GM12892 (cell line): ENCODE measurements at places on chromosomes 16 and 17.

GRCh38 chr17:37490022-37490587 lies 414 bp downstream of the DUSP14 start:
- peak; percentile 53 for DNase-seq

GRCh38 chr17:3678095-3678820 lies 9.6 kb downstream of the EMC6 start:
- no peak for DNase-seq

- DNase-seq: peak; percentile 85
These were observed at the start of gene SPAG9 for GRCh38 chr17:51120739-51121619. TSS of gene SPAG9 (minus strand) at chr17:51120868. CDS start at chr17:51120656, 212 bp downstream.

GRCh38 chr17:12928736-12929135 lies 89.1 kb downstream of the ELAC2 start:
- DNase-seq: no peak

GRCh38 chr16:70694088-70694867 lies 8.4 kb upstream of the MTSS2 start:
- DNase-seq: no peak

GRCh38 chr16:69727916-69728270 lies 1.5 kb upstream of the NQO1 start:
- no peak for DNase-seq

GRCh38 chr16:46884513-46885293 lies 541 bp downstream of the GPT2 start:
- DNase-seq: no peak

- no peak for DNase-seq
These were observed 67.7 kb downstream of the RBFOX1 start for GRCh38 chr16:7400117-7400890.

GRCh38 chr17:56274491-56274890 lies 121.2 kb downstream of the ANKFN1 start:
- no peak for DNase-seq

DNA sequence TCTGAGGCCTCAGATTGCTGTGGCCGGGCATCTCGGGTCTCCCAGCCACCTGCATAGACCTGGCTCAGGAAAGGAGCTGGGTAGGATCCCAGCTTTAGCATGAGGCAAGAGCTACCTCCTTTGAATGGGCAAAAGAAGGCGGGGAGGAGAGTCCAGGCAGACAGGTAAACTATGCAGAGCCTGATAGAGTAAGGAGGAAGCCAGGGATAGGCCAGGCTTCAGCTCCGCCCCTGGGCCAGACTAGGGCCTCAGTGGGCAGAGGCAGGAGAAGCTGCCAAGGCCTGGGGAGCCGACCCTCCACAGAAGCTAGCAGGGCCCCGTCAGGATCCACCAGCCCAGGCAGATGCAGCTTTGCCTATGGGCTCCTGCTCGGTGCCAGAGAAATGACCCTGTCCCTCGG lies 22.6 kb upstream of the UBE2G1 start:
- DNase-seq: no peak

- DNase-seq: no peak
These were observed 20.7 kb downstream of the SPNS2 start for GRCh38 chr17:4519361-4519788.

DNA sequence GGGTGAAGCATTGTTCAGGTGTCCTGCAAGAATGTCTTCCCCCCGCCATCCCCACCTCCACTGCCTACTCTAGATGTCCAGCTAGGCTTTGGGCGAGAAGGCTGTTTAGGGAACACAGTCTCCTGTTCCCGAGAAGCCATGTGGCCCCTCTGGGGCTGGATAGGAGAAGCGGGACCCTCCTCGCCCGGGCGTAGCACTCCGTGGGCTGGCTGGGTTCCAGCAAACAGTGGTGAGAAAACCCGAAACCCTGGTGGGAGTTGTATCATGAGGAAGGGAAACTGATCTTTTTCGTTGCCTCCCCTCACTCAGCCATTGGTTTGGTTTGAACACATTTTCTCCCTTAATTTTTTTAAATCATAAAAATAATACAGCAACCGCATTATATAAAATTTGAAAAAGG lies 56.6 kb downstream of the IRF8 start:
- no peak for DNase-seq

DNA sequence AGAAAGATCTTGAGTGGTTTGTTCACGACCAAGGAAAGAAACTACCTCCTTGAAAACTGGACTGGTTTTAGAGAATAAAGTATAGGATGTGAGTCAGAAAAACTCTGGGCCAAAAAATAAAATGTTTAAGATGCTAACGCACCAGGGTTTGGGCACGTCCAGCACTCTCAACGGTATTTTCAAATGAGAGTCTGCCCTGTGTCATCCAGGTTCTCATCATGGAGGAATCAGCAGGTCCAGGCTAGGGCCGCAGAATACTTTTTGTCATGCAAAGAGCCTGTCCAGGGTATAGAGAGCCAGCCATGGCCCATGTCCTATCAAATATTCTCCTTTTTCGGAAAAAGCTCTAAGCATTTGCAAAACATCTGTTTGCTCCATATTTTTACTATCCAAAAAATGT lies 2.4 kb downstream of the NXN start:
- DNase-seq: no peak

DNA sequence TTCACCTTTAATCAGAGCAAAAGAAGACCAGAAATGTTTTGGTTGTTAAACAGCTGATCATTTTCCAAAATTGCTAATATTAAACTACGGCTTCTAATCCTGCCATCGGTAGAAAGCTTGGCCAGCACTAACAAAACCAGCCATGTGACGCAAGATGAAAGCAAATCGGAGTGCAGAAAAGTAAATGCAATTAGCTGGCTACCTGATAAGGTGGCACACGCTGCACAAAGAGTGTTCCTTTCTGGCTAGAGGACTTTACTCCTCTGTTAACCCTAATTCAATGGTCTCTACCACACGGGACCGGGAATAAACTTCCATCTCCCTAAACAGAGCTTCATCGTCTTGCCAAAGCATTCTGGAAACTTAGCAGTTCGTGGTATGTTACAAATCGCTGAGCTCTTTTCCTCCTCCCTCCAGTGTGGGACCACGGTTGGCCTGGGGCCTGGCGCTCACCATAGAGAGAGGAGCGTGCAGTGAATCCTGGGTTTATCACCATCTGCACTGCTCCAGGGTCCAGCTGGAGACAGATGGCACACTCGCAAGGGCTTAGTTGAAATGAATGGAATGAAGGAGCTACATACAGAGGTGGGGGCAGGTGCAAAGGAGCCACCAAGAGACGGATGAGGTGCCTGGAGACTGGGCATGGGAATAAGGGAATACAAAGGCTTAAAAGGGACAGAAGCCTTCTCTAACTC lies 10.1 kb upstream of the COG1 start:
- no peak for DNase-seq

- DNase-seq: peak; percentile 51
These were observed 27.8 kb upstream of the GHDC start for GRCh38 chr17:42221886-42222745.

GRCh38 chr16:80369138-80369958 lies 171.4 kb upstream of the DYNLRB2 start:
- no peak for DNase-seq

- no peak for DNase-seq
These were observed 10.8 kb upstream of the G6PC1 start for GRCh38 chr17:42889809-42890208.

- DNase-seq: peak; percentile 23
These were observed 16.6 kb upstream of the ERN1 start for GRCh38 chr17:64146418-64147109.

- no peak for DNase-seq
These were observed 53.2 kb upstream of the TNRC6C start for GRCh38 chr17:77905266-77905665.

GRCh38 chr16:72128701-72129100 lies 35.1 kb downstream of the DHX38 start:
- no peak for DNase-seq

GRCh38 chr17:49851387-49852291 lies 3.8 kb upstream of the TAC4 start:
- no peak for DNase-seq

GRCh38 chr16:85959686-85960085 lies 60.7 kb downstream of the IRF8 start:
- no peak for DNase-seq

- no peak for DNase-seq
These were observed 35.8 kb downstream of the FA2H start for GRCh38 chr16:74738816-74739215.

GRCh38 chr16:534135-534534 lies 6.6 kb downstream of the CAPN15 start:
- no peak for DNase-seq

DNA sequence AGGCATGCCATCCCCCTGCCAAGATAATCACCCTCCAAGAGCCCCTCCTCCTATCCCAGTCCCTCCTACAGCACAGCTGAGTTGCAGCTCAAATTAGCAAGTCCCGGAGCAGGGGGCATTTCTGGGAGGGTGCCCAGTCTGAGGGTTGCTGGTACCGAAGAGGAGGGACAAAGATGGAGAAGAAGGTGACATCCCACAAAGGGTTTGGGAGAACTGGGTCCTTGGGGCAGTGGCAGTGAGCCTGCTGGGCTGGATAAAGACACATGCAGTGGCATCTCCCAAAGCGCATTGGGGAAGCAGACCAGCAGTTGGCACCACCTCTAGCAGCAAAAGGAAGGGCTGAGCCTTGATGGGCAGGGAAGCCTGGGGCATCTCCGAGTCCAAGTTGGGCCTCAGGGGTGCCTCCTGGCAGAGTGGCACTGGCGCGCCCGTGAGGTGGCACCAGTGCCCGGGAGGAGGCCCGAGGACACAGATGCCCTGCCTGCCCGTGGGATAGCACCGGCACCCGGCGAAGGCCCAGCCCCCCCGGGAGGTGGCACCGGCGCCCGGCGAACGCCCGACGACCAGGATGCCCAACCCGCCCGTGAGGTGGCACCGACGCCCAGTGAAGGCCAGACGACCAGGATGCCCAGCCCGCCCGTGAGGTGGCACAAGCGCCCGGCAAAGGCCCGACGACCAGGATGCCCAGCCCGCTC lies 622 bp downstream of the TOM1L2 start:
- no peak for DNase-seq

DNA sequence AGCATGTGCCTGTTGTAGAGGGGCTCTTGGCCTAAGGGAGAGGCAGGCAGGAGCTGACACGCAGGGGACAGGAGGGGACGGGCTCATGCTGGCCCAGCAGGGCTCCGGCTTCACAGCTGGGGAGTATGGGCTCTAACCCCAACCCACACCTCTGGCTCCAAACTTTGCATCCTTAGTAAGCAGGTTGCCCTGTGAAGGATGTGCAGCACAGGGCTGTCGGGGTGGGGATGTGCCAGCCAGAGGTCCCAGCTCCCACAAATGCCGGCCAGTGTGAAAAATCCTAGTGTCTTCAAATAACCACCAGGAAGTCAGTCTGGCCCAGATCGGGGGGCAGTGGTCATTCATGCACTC lies 14.0 kb upstream of the FAM83G start:
- no peak for DNase-seq

DNA sequence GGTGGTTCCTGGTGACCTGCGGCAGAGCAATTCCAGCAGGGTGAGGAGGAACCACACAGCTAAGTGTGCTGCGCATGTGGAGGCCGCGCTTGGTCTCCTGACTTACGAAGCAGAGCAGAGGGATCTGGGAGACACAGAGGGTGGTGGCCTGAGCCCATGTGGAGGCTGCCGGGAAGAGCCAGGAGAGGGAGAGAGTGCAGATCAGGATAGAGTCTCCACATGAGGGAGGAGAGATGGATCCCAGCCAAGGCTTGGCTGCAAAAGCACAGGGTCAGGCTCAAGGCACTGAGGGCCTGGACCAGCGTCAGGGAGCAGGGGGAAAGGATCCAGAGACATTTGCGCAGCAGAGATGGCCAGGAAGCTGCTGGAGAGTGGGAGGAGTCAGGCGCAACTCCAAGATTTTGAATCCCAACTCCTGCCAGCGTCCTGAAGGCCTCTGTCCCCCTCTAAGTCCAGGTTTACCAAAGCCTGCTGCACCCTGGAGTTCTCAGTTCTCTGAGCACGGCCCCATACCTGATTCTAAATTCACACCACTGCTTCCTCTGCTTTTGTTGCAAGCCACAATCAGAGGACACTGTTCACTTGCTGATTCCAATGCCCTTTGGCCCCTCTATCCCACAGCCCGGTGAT lies 11.3 kb upstream of the MLLT6 start:
- no peak for DNase-seq

DNA sequence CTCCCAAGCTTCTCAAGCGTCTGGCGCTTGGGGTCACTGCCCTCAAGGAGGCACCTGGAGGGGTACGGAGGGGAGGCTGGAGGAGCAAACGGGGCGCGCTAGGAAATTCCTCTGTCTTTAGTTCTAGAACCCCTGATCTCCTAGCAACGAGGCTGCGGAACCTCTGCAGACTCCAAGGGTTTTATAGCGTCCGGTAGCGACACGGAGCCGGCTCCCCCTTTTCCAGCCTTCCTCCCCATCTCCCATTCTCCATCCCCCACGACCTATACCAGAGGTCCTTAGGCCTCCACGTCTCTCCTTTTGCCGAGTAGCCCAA lies 601 bp upstream of the CDIPT start:
- DNase-seq: no peak

DNA sequence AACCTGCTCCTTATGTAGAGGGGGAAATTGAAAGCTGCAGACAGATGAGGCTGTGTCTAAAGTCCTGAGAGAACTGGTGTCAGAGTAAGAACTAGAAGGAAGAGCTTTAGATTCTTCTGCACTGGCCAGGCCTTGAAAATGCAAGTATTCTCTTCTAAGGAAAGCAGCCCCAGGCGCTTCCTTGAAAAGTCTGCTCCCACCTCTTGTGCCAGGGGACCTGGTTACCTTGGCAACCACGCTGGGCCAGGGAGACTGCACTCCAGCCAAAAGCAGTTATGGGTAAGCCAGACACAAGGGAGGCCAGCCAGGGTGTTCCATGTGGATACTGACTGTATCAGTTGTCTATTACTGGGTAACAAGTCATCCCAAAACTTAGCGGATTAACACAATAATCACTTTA lies 228.6 kb upstream of the SDK2 start:
- DNase-seq: no peak

GRCh38 chr17:19996502-19996901 lies 12.7 kb upstream of the SPECC1 start:
- no peak for DNase-seq

- no peak for DNase-seq
These were observed 12.6 kb upstream of the ADGRG1 start for GRCh38 chr16:57615813-57616212.

- no peak for DNase-seq
These were observed 5.1 kb downstream of the PITPNA start for GRCh38 chr17:1557355-1558095.

- DNase-seq: no peak
These were observed 17.7 kb downstream of the HID1 start for GRCh38 chr17:74954665-74955421.

DNA sequence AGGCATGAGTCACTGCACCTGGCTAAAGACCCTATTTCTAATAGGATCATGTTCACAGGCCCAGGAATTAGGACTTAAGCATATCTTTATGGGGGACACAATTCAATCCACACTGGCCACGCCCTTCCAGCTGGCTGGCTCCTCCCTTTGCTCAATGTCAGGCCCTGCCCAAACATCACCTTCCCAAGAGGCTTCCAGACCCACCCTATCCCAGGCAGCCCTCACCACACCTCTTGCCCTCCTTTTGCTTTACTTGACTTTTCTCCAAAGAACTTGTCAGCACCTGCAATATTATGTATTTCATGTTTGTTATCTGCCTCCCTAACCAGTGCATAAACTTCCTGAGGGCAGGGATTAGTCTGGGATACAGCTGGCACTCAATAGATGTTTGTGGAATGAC lies 109.6 kb upstream of the CDH5 start:
- no peak for DNase-seq

- no peak for DNase-seq
These were observed 36.2 kb downstream of the ZNF778 start for GRCh38 chr16:89253548-89254287.

- DNase-seq: no peak
These were observed 5.1 kb downstream of the CALCOCO2 start for GRCh38 chr17:48835971-48836370.

- DNase-seq: no peak
These were observed 9.1 kb downstream of the ITGAM start for GRCh38 chr16:31268891-31269290.

- DNase-seq: no peak
These were observed 3.3 kb upstream of the VAC14 start for GRCh38 chr16:70804153-70804733.
